Stimulated activated CD8-positive, alpha-beta memory T cell treated with anti-CD3 and anti-CD28 coated beads, Interleukin-4, amount 100 ng/mL, for 1 hour (primary cell): ENCODE measurements at places on chromosomes 5 and 9.

DNA sequence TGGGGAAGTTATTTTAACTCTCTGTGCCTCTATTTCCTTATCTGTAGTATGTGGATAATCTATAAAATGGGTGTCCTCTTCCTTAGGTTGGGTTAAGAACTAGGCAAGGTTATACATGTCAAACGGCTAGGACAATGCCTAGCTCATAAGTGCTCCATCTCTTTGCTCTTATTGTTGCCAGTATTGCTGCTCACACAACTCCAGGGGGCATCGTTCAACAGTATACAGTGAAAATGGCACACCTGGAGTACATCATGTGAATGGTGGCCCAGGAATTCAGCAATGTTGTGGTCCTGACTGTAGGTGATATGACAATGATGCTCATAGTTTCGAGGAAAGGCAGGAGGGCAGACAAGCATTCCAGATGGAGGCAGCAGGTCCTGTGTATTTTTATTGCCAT is 30.1 kb downstream of the SLIT3 start:
- no peak for DNase-seq

- DNase-seq = no peak
These were observed 290.1 kb downstream of the ZSWIM6 start for GRCh38 chr5:61622156-61622555.

- DNase-seq = no peak
These were observed 85.8 kb upstream of the S1PR3 start for GRCh38 chr9:88905506-88905905.

DNA sequence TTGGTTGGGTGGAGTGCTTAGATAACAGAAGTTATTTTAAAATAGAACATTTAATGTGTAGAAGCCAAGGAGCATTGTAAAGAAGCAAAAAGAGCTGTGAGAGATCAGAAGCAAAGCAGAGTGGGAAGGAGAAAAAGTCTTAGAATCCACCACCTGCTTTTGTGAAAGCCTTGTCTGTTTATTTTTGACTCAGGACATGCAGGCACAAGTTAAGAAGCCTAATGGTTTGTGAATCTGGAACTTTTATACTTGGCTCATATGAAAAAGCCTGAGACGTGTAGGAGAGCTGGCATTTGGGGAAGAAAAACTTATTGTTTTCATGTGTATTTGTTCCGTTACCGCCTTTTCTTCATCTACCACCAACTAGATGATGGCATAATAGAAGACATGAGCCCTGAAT is 38.5 kb upstream of the ITGA2 start:
- no peak for DNase-seq

GRCh38 chr9:14440062-14440461 is 126.1 kb upstream of the NFIB start:
- DNase-seq = no peak

GRCh38 chr5:74328221-74328630 is 312.3 kb downstream of the ENC1 start:
- DNase-seq = no peak

DNA sequence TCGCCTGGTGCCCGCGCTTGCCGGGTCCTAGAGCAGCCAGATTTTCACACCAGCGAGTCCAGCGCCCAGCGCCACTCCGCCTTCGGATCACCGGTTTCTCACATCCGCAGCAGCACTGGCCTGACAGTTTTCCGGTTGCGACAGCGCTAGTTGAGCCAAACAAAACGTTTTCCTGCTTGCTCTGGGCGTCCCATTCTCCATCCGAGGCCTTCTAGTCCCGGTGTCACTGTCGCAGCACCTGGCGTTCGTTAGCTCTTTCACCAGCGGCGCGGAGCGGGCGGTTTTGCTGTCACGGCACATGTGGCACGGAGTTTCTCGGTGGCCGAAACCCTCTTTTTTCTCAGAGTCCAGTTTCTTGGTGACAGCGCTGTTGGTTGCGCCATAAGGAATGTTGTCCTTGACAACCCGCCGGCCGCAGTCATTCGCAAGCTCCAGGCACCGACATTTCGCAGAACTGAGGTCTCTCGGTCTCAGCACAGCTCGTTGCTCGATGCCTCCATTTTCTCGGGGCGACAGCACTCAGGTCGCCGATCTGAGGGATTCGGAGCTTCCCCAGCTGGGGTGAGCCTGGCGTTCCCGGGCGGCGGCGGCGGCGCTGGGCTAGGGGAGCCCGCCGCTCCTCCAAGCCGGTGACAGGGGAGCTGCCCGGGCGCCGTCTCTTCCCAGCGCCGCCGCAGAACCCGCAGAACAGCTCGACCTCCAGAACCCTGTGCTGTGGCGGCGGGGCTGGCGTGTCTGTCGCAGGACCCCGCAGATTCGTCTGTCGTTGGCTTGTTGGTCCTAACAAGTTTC is 47.8 kb downstream of the ANXA2R start:
- DNase-seq = peak; percentile 55

GRCh38 chr9:38336341-38336740 is 56.2 kb upstream of the ALDH1B1 start:
- DNase-seq = no peak

- DNase-seq = no peak
These were observed 103.5 kb upstream of the IQGAP2 start for GRCh38 chr5:76299592-76299991.

DNA sequence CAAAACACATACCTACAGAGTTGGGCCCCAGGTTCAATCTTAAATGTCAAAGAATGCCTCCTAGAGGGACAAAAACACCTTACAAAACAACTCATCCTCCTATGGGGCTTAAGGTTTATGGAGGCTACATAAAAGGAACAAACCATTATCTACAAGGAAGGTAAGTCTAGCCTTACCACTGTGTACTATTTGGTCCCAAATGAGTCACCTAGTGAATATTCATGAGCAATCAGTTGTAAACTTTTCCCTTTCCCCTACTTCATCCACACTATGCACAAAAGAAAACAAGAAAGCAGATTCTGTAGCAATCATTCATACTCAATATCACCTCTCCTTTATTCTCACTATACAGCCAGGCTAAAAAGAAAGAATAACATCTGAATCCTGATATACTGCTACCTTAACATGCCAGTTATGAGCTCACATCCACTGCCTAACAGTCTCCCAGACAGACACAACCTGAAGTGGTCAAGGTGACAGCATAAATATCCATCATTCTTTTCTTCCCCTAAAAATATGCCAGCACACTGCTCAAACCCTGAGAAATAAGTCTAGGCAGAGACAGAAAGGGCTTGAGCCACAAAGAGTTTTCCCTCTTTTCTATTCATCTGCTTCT is 6.2 kb downstream of the OXCT1 start:
- no peak for DNase-seq

GRCh38 chr5:149999359-149999758 is 1.1 kb downstream of the TIGD6 start:
- no peak for DNase-seq
